GM13976 (cell line): ENCODE measurements at places on chromosomes 1 and 21.
A peak's percentile ranks its signal among the peaks of the same experiment; 100 is the strongest.

DNA sequence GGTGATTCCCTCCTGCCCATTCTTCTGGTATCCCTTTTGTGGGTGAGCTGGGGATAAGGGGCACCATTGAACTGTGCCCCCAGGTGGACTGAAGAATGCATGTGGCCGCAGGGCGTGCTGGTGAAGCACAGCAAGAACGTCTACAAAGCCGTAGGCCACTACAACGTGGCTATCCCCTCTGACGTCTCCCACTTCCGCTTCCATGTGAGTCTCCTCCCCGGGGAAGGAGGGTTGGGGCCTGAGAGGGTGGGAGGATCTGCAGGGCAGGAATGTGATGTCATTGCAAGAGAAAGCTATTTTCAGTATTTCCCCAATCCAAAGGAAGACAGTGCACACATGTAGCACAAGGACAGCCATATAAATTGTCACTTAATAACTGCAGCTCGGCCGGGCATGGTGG lies 7.5 kb upstream of the KPNA6 start:
- no peak for DNase-seq

- DNase-seq: no peak
These were observed 15.0 kb downstream of the HTR1D start for GRCh38 chr1:23202263-23202749.

GRCh38 chr1:21659099-21659923 lies 9.8 kb downstream of the RAP1GAP start:
- peak; percentile 98 for DNase-seq

DNA sequence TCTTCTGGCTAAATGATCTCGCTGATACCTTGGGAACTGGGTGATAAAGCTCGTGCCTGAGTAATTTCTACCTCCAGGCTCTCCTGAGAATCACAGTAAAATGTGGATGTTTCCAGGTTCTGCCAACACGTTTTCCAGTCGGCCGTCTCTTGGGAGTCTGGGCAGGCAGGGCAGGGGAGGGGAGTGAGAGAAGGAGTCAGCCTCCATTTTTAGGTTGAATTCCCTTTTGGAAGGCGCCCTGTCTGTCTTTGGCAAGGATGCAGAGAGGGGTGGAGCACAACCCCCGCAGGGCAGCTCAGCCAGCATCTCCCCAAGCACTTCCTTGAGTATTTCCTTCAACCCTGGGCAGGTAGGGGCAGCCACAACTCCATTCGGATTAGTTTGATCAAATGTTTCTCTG lies 15.5 kb upstream of the ACTRT2 start:
- no peak for DNase-seq

DNA sequence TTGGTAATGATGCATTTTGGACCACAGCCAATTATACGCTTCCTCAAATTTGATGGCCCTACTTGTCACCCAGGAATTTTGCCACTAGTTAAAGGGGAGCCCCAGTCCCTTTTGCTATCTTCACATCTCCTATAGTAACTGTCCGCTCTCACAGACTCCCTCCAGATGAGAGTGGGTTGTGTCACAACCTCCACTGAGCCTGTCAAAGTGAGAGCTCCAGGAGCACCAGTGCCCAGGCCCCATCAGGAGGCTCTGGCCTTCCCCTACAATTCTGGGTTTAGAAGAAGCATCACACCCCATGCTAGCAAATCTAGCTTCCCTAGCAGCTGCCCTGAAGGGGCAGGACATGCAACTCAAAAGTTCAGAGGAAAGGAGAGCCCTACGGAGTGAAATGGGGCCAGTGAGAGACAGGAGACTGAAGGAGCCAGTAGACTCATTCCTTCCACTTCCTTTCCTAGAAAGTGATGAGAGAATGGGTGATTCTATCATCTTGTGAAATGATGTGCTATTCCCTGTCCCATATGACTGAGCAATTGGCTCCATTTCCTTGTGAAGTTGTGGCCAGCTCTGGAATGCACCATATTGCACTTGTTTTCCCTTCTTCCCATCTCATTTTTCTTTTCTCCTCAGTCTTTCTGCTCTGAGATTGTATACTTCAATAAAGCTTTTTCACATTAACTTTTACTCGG lies 541.3 kb downstream of the DPYD start:
- no peak for DNase-seq

DNA sequence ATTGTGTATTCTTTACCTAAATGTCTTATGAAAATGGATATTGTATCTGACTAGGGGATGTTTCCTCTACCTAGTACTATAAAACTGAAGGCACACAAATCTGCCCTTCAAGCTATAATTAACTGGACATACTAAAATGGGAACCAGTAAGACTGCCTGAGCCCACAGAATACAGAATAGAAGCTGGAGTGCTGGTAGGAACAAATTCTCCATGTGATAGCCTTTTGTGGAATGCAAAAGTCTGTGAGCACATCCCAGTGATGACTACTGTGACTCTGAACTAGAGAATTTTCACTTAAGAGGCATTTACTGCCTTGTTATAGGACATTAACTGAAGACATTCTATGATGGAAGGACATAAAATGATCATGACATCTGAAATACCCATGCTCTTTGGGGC lies 30.3 kb downstream of the KIFAP3 start:
- DNase-seq: no peak

GRCh38 chr1:165542647-165543046 lies 1.2 kb upstream of the LRRC52 start:
- no peak for DNase-seq

GRCh38 chr1:157403203-157403602 lies 149.1 kb downstream of the FCRL5 start:
- DNase-seq: peak; percentile 38

DNA sequence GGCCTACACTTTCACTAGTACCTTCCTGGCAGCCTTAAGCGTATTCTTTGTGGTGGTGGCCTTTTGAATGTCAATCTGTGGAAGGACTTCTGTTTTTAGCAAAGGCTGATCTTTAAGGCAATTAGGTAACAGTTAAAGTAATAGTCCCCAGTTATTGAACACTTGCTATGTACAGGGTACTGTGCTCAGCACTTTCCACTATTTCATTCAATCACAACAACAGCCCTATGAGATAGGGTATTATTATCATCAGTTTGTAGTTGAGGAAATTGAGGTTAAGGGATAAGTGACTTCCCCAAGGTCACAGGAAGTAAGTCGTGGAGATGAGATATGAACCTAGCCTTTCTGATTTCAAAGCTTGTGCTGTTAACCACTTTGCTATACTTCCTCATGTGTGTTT lies 185.7 kb downstream of the ST6GALNAC3 start:
- no peak for DNase-seq

- DNase-seq: no peak
These were observed 45.7 kb upstream of the TSPAN2 start for GRCh38 chr1:115134850-115135480.

- no peak for DNase-seq
These were observed 222.5 kb downstream of the SLC45A1 start for GRCh38 chr1:8540261-8540941.

- DNase-seq: peak; percentile 53
These were observed 6.2 kb upstream of the ZNF281 start for GRCh38 chr1:200415789-200416593.

DNA sequence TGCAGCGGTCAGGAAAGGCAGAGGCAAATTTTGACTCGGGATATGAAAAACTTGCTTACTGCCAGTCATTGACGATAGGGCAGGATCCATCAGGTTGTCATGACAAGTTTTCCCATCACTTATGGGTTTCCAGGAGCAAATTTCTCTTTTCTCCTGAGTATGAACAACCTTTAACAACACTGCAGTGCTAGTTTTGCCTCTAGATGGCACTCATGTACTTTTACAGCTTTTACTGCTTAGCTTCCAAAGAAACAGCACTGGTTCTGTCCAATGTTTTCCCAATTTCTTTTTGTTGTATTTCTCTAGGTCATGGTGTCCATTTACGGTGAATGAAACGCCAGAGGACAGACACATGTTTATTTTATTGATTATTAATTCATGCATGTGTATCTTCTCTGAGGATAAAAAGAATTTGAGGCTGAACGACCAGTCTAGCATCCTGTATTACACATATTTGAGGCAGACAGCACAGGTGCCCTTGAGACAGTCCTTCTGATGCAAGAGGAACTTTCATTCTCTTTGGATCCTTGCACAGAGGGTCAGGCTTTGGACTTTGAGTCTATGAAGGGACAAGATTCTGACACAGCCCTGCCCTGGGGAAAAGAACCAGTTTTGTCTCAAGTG lies 112.3 kb upstream of the TRABD2B start:
- DNase-seq: no peak

- no peak for DNase-seq
These were observed 52.1 kb upstream of the AKT3 start for GRCh38 chr1:243902100-243902499.

DNA sequence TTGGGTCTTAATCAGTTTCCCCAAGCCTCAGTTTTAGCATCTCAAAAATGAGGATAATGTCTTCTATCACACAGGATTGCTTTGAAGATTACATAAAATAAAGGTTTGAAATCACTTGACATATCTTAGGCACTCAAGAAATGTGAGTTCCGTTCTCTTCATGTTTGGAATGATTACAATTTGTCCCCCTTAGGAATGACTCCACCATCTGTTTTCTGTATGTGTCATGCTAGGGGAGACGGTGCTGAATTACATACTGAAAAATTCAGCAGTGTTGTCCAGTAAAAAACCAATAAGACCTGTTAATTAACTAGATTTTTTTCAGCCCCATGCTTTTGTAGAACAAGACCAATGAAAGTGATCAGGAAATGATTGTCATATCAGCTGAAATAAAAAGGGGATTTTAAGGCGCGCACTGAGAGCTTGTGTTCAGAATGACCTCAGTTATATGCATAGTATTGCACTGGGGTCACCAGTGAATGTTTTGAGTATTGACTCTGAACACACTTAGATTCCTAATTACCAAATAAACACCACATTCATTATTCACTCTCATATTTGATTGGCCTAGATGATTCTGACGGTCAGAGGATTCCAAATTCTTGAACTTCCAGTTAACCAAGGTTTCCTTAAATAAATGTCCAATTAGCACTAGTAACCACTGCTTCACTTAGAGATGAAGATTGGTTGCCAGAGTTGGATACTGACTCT lies 114.5 kb upstream of the KCNK2 start:
- no peak for DNase-seq

DNA sequence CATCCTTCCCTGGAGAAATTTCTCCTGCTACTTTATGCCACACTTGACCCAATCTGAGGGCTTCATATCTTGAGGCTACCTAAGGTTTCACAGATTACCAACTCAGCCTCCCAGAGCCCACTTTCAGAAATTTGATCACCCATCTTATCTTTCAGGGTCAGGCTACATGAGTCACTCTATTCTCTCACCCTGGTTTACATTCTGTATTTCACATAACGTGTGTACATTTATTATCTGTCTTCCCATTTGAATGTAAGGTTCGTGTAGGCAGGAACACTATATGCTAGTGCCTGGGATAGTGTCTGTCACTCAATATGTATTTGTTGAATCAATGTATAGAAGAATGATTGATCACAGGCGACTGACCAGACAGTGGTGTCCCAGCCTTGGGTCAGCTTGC lies 124.8 kb downstream of the UBE2U start:
- DNase-seq: no peak

DNA sequence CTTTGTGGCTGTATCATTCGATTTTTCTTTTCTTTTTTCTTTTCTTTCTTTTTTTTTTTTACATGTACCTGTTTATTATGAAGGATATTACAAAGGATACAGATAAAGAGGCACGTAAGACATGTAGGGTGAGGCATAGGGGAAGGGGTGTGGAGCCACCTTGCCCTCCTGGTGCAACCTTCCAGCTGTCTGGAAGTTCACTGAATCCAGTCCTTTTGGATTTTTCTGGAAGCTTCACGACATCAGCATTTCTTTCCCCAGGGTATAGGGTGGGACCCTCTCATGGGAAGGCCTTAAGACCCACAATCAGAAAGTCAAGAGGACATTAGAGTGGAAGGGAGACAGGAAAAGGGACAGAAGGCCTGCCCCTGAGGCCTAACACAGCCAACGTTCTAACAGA lies 30.1 kb upstream of the TGFBR3 start:
- no peak for DNase-seq

DNA sequence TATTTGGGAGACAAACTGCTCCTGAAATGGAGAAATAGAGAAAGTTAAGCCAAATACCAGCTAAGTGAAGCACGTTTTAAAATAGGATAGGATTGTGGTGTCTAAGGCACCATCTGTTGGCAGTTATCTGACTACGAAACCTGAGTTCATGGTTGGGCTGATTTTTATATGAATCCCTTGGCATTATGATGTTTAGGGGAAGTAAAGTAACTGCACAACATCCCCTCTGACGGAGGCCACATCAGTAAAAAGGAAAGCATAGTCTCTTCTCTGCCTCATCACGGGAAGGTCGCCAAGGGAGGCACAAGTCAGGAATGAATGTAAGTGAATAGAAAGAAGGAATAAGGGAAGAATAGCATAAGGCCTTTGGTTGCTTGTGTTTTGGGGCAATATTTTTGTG lies 128.0 kb downstream of the PRRX1 start:
- no peak for DNase-seq

- DNase-seq: no peak
These were observed 211.2 kb downstream of the SETD4 start for GRCh38 chr21:35849144-35849543.

DNA sequence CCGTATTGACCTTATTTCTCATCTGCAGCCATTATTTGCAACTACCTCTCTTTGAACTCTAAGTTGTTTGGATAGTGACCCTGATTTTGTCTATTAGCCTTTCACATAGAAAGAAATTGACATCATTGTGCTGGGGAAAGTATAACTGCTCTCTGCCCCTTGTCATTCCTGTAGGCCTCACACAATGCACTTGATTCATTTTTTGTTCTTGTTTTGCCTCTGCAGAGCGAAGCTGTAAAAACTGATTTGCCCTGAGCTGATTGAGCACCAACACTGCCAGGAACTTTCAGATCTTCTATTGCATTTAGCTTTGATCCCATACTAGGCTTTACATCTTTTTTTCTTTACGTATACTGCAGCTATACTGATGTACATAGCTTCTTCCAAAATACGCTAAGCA lies 167.2 kb upstream of the PTBP2 start:
- DNase-seq: no peak

DNA sequence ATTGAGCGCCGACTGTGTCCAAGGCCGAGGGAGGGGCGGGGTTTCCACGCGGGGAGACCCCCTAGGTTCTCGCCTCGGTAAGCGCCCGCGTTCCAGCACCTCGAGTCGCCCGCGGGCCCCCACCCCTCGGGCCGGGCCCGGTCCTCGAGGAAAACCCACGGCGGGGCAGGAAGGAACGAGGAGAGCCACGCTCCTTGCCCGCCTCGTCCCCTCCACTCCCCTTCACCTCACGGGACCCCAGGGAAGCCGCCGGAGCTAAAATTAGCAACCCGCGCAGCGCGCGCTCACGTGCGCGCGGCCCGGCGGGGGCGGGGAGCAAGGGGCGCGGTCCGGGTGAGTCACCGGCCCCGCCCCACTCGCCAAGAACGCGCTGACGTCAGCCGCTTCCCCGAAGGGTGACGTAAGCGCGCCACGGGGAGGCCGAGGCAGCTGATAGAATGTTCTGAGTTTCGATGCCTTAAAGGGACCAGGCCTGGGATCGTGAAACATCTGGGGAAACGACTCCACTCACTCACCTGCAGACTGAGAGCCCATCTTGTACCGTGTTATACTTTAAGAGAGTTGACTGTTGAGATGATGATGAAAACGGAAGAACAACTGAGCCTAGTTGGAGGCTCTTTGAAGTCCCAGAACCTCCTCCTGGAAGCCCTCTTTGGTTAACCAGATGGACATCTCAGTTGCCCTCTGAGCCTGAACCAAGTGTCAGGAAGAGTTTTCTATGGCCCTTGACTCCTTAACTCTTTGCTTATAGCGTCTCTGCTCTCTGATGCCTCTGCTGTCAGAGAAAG lies 49.7 kb upstream of the ATF3 start:
- peak; percentile 97 for DNase-seq

- DNase-seq: peak; percentile 57
These were observed 70.8 kb upstream of the TENT5C start for GRCh38 chr1:117534995-117535467.
